ENCODE measurements at places on chromosomes 7 and 10.

GRCh38 chr7:3105856-3106255, 62.2 kb upstream of the CARD11 start:
- DNase-seq, result no peak

DNA sequence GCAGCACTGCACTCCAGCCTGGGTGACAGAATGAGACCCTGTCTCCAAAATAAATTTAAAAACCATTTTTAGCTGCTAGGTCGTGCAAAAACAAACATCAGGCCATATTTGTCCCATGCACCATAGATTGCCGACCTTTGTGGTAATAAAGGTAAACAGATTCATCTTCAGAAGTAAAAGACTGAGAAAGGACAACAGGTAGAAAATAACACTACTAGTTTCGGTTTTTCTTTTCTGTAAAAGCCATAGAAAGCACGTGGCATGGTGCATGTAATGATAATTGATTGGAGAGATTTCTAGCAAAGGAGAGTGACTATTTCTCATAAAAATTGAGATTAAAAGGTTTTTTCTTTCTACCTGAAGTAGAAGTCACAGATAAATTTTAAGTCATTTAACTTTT, 93.9 kb downstream of the DNAH11 start:
- no peak for DNase-seq

DNA sequence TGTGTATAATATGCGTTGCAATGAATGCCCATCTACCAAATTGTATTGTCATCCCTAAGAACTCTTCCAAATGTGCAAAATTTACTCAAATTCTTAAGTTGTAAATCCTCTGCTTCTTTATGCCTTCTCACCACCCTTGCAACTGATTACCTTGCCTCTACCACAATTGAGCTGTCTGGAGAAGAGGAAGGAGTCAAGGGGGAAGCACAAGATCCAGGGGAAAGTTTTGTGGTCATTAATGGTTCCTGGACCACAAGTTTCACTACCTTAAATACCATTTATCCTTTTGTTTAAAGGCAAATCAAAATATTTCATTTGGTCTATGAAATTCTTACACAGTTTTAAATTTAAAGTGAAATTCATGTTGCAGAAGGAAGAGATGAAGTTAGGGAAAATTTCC, 16.7 kb downstream of the CRPPA start:
- peak; percentile 16 for DNase-seq

DNA sequence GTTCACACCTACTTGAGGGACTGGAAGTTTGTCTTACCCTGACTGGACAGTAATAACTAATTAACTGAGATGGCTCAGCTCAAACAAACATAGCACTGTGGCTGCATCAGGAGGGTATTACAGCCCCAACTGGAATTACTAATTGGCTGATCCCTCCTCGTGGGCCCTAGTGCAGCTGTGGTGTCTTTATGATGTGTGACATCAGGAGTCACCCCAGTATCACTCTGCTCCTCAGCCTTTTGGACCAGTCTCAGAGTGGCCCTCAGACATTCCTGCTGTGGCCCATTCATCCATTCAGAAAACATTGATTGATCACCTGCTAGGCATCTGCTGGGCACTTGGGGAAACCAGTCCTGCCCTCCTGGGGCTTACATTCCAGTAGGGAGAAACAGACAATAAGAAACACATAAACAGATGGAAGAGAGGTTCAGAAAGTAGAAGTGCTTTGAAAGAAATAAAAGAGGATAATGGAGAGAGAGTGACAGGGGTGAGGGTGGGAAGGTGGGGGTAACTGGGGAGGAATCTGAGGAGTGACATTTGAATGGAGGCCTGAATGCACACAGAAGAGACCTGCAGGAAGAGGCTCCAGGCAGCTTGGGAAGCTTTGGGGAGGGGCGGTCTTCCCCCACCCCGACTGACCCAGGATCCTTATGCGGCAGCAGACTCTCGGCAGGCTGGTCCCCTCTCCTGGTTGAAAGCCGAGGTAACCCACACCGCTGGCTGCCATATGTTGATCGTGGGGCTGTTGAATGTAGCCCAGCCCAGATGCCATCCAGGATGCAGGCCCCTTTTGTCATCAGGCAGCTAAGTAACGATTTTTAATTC, 113.1 kb downstream of the C10orf105 start:
- no peak for DNase-seq

DNA sequence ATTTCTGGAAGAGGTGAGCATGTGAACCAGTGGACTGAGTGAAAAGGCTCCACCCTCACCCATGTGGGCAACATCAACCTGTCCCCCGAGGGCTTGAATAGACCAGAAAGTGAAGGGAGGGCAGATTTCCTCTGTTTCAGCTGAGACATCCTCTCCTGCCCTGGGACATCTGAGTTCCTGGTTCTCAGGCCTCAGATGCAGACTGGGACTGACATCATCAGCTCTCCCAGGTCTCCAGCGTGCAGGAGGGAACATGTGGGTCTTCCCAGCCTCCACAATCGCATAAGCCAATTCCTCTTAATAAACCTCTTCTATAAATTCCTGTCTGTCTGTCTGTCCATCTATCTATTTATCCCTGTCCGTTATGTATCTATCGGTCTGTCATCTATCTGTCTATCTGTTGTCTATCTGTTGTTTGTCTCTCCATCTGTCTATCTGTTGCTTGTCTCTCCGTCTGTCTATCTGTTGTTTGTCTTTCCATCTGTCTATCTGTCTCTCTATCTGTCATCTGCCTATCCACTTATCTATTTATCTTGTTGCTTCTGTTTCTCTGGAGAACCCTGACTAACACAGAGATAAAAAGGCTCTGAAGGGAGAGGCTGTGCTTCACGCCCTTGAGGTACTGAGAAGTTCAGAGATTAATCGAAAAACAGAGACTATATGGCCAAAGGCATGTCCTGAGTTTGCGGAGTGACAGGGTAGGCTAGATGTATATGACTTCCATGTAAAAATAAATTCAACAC, 140.3 kb upstream of the PFKP start:
- no peak for DNase-seq

- no peak for DNase-seq
These were observed 26.7 kb downstream of the CCSER2 start for GRCh38 chr10:84355106-84355505.

- no peak for DNase-seq
These were observed 227.8 kb downstream of the CELF2 start for GRCh38 chr10:11245510-11245909.

DNA sequence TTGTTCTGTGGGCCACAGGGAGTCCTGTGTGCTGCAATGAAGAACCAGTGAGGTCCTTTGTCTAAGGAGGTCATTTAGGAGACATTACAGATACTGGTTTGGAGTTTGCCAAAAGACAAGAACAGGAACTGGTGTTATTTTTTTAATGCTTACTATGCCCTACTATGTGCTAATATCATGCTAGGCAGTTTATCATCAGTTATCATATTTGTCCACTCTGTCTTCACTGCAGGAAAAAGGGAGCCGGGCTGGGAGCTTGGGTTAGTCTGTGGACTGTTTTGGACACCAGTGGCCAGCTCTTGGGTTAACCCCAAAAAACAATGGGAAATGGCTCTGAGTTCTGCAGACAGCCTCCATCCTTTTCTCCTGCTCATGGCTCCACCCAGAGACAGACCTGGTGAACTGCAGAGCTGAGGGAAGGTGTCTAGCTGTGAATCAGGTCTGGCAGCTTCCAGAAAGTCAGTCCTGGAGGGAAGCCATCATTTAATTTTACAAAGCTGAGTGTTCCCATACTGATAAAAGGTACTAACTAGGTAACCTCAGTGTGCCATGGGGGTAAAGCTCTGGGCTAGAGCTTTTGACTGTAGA, 101.2 kb upstream of the ZNF746 start:
- DNase-seq, result no peak

DNA sequence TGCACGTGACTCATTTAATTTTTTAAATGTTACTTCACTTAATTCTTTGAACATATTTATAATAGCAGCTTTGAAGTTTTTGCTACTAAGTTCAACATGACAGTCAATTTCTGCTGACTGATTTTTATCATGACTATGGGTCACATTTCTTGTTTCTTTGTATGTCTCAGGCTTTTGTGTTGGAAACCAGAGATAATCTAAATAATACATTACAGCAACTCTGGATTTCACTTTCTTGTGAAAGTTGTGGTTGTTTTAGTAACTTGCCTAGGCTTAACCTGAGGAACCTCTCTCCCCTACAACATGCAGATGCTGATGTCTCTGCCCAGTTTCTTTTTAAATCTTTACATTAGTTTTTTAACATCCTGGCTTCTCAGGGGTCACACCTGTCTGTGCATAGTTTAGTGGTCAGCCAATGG, 180.8 kb downstream of the CCDC71L start:
- DNase-seq, result no peak
